ENCODE measurements at places on chromosomes 12 and 14. TPM values are rescaled to one million over a fixed set of nuclear protein-coding genes. Genes with fewer than 3 reads are reported as not detected.

- no peak for DNase-seq
Measured at GRCh38 chr14:54685286-54685845, 118.4 kb downstream of the SAMD4A start.

Gene RDH5
- 3.9 TPM for total RNA-seq

DNA sequence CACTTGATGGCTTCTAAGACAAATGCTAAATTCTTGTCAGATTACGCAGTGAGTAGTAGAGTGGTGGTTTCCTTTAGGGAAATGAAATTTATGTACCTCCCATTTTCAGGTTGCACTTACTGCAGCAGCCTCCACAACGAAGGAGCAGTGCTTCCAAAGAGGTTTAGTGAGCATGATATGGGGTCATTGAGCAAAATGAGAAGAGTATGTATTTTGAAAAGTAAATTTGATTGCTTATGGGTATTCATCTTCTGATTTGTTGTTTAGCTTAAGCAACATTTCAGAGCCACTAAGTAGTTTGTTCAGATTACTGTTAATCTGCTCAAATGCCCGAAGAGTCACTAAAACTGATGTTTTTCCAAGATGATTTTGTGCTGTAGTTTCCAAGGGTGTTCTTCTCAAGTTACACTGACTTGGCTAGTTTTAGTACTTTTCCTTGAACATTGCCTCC, 493.6 kb downstream of the PCNX1 start:
- no peak for DNase-seq

DNA sequence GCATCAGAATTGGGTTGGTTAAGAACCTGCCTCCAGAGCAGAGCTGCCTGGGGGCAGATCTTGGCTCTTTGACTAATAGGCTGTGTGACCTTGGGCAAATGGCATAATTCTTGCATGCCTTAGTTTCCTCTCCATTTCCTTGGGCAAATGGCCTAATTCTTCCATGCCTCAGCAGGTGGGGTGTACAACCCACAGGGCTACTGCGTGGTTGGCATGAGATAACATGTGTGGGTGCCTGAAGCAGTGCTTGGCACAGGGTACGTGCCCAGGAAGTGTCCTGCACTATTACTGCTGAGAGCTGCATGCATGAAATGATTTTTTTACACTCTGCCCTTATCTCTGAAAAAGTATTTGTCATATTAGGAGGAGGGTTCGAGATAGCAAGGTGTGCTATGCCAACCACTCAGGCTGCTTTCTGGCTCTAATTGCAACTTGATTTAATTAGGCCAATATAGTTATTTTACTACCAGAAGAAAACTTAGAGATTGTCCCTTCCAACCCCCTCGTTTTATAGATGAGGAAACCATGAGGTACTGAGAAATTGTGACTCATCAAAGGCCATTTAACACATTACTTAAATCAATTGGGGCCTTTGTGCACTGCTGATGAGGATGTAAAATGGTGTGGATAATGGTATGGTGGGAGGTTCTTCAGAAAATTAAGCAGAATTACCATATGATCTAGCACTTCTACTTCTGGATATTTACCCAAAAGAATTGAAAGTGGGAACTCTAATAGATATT, 161.6 kb upstream of the HIF1A start:
- DNase-seq, result peak; percentile 69

Measured in MCF 10A (cell line).